ACHN (cell line): ENCODE measurements at places on chromosomes 7 and 10.
A peak's percentile ranks its signal among the peaks of the same experiment; 100 is the strongest.

DNA sequence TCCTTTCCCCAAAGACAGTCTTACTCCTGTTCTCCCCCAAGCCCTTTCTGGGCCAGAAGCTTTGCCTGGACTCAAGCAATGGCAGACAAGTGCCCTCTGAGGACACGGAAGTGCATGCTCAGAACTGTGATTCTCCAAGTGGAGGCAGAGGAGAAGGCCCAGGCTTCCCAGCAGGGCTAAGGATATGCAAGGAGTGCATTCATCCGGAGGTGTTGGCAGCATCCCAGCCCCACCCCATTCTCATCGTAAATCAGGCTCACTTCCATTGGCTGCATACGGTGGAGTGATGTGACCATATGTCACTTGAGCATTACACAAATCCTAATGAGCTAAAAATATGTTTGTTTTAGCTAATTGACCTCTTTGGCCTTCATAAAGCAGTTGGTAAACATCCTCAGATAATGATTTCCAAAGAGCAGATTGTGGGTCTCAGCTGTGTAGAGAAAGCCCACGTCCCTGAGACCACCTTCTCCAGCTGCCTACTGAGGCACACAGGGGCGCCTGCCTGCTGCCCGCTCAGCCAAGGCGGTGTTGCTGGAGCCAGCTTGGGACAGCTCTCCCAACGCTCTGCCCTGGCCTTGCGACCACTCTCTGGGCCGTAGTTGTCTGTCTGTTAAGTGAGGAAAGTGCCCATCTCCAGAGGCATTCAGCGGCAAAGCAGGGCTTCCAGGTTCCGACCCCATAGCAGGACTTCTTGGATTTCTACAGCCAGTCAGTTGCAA is 1.4 kb upstream of the RBP3 start:
- DNase-seq = no peak

- peak; percentile 84 for DNase-seq
Observed at GRCh38 chr7:34260279-34260678, 354.9 kb downstream of the BMPER start.

- peak; percentile 84 for DNase-seq
Observed at GRCh38 chr10:22631646-22632278, 82.6 kb downstream of the PIP4K2A start.

GRCh38 chr10:48634198-48634983 is 29.5 kb upstream of the ARHGAP22 start:
- no peak for DNase-seq

GRCh38 chr7:100568896-100569844 is 4.5 kb downstream of the SAP25 start:
- no peak for DNase-seq

- no peak for DNase-seq
Observed at GRCh38 chr7:14000247-14000646, 10.8 kb upstream of the ETV1 start.

DNA sequence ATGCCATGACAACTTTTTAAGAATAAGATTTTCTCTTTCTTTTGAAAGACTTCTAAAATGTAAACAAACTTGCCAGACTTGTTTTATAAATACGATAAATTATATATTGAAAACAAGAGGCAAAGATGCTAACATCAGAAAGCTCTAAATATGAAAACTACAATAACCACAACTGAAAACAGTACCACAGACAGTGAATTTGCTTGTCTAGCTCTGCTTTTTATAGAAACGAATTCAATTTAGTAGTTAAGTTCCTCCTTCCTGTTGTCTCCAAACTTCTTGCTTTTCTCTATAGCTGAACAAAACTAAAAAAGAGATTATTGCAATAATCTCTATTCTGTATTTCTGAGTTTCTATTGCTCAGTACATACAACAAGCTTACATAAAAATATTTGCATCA is 147.4 kb downstream of the CALCR start:
- no peak for DNase-seq

GRCh38 chr10:43318456-43318855 is 51.6 kb upstream of the RASGEF1A start:
- no peak for DNase-seq

DNA sequence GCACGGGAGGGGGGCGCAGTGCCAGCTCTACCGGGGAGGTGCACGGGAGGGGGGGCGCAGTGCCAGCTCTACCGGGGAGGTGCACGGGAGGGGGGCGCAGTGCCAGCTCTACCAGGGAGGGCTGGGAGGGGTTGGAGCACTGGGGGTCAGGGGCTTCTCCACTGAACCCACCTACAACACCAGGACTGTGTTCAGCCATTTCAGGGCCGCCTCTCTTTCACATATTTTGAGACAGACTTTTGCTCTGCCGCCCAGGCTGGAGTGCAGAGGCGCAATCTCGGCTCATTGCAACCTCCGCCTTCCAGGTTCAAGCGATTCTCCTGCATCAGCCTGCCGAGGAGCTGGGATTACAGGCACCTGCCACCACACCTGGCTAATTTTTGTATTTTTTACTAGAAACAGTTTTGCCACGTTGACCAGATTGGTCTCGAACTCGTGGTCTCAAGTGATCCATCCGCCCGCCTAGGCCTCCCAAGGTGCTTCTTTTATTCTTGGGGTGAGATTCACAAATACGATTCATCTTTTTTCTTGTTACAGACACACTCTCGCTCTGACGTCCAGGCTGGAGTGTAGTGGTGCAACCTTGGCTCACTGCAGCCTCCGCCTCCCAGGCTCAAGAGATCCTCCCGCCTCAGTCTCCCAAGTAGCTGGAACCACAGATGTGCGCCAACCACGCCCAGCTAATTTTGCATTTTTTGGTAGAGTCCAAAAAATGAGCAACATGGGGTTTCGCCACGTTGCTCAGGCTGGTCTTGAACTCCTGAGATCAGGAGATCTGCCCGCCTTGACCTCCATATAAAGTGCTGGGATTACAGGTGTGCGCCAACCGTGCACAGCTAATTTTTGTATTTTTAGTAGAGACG is 37.0 kb downstream of the ADAP1 start:
- no peak for DNase-seq

GRCh38 chr7:158416283-158416933 is 171.2 kb downstream of the PTPRN2 start:
- no peak for DNase-seq

GRCh38 chr7:94298943-94299342 is 95.8 kb upstream of the COL1A2 start:
- no peak for DNase-seq

GRCh38 chr7:84821671-84822534 is 365.0 kb downstream of the SEMA3D start:
- no peak for DNase-seq

- peak; percentile 10 for DNase-seq
Observed at GRCh38 chr7:34756025-34756437, 98.0 kb downstream of the NPSR1 start.

- DNase-seq = peak; percentile 65
Observed at GRCh38 chr7:322111-322671, 32.2 kb downstream of the FOXL3 start.

- DNase-seq = no peak
Observed at GRCh38 chr7:36840904-36841303, 116.6 kb upstream of the AOAH start.

DNA sequence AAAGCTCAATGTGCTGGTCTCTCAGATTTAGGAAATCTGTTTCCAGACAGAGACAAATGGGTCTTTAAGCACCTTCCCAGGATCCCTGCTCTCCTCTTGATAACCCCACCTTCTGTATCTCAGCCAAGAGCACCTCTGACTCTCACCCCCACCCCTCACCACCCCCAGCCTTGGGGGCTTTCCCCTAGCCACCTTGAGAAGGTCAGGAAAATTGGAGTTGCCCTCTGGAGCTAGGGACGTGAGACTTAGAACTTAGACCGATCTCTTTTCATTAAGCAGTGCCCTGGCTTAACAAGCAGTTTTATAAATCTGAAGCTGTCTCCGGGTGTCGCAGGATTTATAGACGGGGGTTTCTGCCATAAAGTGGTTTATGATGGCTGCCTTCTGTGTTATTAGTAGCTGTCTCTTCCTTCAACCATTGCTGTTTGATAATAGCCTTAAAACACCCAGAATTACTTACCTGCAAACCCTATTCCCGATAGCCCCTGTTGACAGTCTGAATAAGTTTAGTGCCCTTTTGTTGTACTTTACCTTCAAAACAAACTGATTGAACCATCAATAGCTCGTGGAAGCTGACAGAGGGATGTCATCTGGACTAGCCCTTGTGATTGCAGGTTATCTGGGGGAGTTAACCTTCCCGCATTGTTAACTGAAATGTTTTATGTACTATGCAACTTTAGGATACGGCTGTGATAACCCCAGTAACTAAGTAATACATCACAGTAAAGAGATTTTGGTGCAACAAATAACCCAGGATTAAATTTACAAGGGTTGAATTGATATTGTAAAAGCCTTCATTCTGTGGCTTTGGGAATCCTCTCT is 621.5 kb downstream of the LRMDA start:
- no peak for DNase-seq
